Lung (tissue), 17 donors: ENCODE measurements at places on chromosomes 12 and 14. TPM values are rescaled to one million over a fixed set of nuclear protein-coding genes. Genes with fewer than 3 reads are reported as not detected.

The GEMIN2 gene
- total RNA-seq: 19.8 TPM

DNA sequence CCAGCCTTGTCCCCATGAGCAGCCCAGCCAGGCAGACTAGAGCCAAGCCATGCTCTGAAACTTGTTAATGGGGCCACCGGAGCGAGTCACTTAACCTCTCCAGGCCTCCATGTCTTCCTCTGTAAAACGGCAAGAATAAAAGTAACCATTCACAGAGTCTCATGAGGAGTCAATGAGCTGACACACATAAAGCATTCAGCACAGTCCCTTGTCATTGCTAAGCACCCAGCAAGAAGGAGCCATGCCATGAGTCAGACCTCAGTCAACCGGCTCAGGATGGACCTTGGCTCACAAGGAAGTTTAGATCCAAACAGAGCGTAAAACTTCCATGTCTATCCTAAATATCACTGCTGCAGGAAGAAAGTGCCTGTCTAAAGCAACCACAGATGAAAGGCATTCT lies 10.6 kb downstream of the FICD start:
- no peaks in the 10 kb centered on the region for H3K4me1 ChIP-seq
- no peaks in the 10 kb centered on the region for H3K27me3 ChIP-seq
- no peak overlapping the region for H3K4me3 ChIP-seq
- no peak overlapping the region for H3K27ac ChIP-seq
- peaks cover 56% of the 10 kb centered on the region for H3K36me3 ChIP-seq

DNA sequence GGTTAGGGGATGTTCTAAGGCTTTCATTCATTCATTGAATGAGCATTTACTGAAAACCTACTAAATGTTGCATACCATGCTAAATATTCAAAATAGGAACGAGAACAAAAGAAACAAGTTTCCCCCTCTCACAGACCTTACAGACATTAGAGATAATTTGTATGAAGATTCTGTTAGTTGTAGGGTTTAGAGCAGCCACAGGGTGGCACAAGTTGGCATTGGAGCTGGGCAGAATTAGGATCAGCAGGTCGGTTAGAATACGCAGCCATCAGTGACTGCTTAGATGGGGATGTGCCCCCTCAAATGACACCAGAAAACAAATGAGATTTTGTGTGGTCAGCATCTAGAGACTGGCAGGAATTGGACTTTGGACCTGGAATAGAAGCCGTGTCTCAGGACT lies 166.3 kb upstream of the DAAM1 start:
- no peak overlapping the region for H3K27ac ChIP-seq
- no peaks in the 10 kb centered on the region for H3K4me1 ChIP-seq
- DNase-seq: no peak
- H3K36me3 ChIP-seq: no peaks in the 10 kb centered on the region

DNA sequence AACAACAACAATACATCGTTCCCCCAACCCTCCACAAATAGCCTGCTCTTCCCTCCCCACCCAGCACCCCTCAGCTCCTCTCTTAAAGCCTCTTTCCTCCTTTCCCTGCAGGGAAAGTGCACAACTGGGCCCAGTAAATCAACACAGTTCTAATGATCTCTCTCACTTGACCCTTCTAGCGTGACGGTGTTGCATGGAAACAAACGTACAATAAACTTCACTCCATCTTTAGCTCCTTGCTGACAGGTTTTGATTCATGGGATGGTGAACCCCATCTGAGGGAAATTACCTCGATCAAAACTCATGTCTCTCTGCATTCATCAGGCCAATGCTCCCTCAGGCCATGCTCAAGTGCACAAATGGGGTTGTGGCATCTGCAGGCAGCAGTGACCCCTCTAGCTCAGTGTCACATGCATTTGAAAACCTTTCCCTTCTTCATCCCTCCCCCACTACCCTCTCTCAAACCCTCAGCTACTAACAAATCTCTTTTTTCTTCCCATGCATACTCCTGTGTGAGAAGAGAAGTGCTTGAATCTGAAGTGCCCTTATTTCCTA lies 22.9 kb downstream of the GDF11 start:
- H3K27me3 ChIP-seq: no peaks in the 10 kb centered on the region
- H3K4me3 ChIP-seq: no peak overlapping the region
- H3K27ac ChIP-seq: no peak overlapping the region
- peaks cover 11% of the 10 kb centered on the region for H3K36me3 ChIP-seq
- no peaks in the 10 kb centered on the region for H3K4me1 ChIP-seq

The SLC17A8 gene
- total RNA-seq: 0.43 TPM

GRCh38 chr14:30822080-30822571 lies 52.2 kb upstream of the COCH start:
- no peaks in the 10 kb centered on the region for H3K27me3 ChIP-seq
- H3K4me1 ChIP-seq: no peaks in the 10 kb centered on the region
- no peak overlapping the region for H3K4me3 ChIP-seq
- no peaks in the 10 kb centered on the region for H3K36me3 ChIP-seq

DNA sequence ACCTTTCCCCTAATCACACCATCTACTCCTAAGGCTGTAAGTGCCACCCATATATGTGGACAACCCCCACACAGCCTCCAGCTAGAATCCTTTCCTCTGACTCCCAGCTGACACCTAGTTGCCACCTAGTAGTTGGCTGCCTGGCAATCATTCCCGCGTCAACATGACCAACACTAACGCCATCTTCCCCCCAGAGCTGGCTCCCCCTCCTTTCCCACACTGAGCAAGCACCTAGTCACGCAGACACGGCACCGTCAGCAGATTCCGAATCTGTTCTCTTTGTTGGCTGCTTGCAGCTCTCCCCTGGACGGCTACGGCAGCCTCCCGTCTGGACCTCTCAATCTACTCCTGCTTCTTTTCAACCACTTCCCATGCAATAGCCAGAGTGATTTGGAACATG lies 27.7 kb downstream of the UBR7 start:
- no peaks in the 10 kb centered on the region for H3K27me3 ChIP-seq
- H3K4me1 ChIP-seq: no peaks in the 10 kb centered on the region
- no peak for DNase-seq
- no peak overlapping the region for H3K4me3 ChIP-seq
- no peaks in the 10 kb centered on the region for H3K36me3 ChIP-seq
